ENCODE measurements at places on chromosomes 7 and 10. TPM values are rescaled to one million over a fixed set of nuclear protein-coding genes. Genes with fewer than 3 reads are reported as not detected.
A peak's percentile ranks its signal among the peaks of the same experiment; 100 is the strongest.

The RAB19 gene
- 7.2 TPM for total RNA-seq

The ADARB2 gene
- total RNA-seq, result 0.99 TPM

- no peak for DNase-seq
- H3K27ac ChIP-seq, result peak overlapping the region; percentile 90
- peaks cover 25% of the 10 kb centered on the region for H3K36me3 ChIP-seq
- H3K4me1 ChIP-seq, result peaks cover 38% of the 10 kb centered on the region
- H3K4me3 ChIP-seq, result peak overlapping the region; percentile 86
Measured at GRCh38 chr10:70404787-70405036, 767 bp downstream of the EIF4EBP2 start.

The CYP2C19 gene
- not detected for total RNA-seq

The C10orf105 gene
- 1.1 TPM for total RNA-seq

The BUB3 gene
- total RNA-seq, result 265 TPM

GRCh38 chr10:10544890-10545289 is 472.8 kb upstream of the CELF2 start:
- H3K27ac ChIP-seq, result no peak overlapping the region
- no peak overlapping the region for H3K4me3 ChIP-seq
- no peaks in the 10 kb centered on the region for H3K4me1 ChIP-seq
- H3K27me3 ChIP-seq, result no peaks in the 10 kb centered on the region
- DNase-seq, result no peak
- H3K36me3 ChIP-seq, result no peaks in the 10 kb centered on the region

DNA sequence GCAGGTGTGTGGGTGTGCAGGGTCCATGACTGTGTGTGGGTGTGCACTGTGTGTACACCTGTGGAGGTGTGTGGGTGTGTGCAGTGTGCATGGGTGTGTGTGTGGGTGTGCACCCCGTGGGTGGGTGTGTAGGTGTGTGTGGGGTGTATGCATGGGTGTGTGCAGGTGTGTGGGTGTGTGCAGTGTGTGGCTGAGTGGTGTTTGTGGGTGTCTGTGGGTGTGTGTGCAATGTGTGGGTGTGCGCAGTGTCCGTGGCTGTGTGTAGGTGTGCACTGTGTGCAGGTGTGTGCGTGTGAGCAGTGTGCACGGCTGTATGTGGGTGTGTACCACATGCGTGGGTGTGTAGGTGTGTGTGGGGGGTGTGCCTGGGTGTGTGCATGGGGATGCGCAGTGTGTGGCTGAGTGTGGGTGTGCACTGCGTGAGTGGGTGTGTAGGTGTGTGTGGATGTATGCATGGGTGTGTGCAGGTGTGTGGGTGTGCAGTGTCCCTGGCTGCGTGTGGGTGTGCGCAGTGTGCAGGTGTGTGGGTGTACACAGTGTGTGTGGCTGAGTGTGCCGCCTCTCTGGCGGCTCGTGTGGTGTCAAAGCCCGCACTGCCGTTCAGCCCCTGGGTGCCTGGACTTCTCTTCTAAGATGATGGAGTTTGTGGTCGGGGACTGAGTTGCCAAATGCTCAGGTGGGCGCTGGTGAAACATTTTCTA is 208.3 kb downstream of the DNAJB6 start:
- H3K36me3 ChIP-seq, result peaks cover 15% of the 10 kb centered on the region
- DNase-seq, result no peak
- H3K4me3 ChIP-seq, result no peak overlapping the region
- no peak overlapping the region for H3K27ac ChIP-seq

The NME8 gene
- total RNA-seq, result not detected

- peak overlapping the region; percentile 53 for H3K27ac ChIP-seq
- H3K36me3 ChIP-seq, result peaks cover 4% of the 10 kb centered on the region
- H3K27me3 ChIP-seq, result no peaks in the 10 kb centered on the region
- no peak for DNase-seq
- H3K4me3 ChIP-seq, result peak overlapping the region; percentile 74
Measured at GRCh38 chr7:142712617-142712957, 36.7 kb upstream of the PRSS1 start.

The CABCOCO1 gene
- total RNA-seq, result not detected

GRCh38 chr7:20312562-20312961 is 18.1 kb upstream of the ITGB8 start:
- no peak overlapping the region for H3K27ac ChIP-seq
- no peaks in the 10 kb centered on the region for H3K27me3 ChIP-seq
- no peaks in the 10 kb centered on the region for H3K4me1 ChIP-seq
- no peak for DNase-seq
- H3K36me3 ChIP-seq, result no peaks in the 10 kb centered on the region

GRCh38 chr10:80861882-80862281 is 324.2 kb downstream of the SH2D4B start:
- H3K27me3 ChIP-seq, result no peaks in the 10 kb centered on the region
- H3K4me3 ChIP-seq, result no peak overlapping the region
- no peak overlapping the region for H3K27ac ChIP-seq
- H3K4me1 ChIP-seq, result no peaks in the 10 kb centered on the region

GRCh38 chr7:103947026-103947655 is 42.3 kb downstream of the RELN start:
- no peaks in the 10 kb centered on the region for H3K4me1 ChIP-seq
- H3K36me3 ChIP-seq, result no peaks in the 10 kb centered on the region

DNA sequence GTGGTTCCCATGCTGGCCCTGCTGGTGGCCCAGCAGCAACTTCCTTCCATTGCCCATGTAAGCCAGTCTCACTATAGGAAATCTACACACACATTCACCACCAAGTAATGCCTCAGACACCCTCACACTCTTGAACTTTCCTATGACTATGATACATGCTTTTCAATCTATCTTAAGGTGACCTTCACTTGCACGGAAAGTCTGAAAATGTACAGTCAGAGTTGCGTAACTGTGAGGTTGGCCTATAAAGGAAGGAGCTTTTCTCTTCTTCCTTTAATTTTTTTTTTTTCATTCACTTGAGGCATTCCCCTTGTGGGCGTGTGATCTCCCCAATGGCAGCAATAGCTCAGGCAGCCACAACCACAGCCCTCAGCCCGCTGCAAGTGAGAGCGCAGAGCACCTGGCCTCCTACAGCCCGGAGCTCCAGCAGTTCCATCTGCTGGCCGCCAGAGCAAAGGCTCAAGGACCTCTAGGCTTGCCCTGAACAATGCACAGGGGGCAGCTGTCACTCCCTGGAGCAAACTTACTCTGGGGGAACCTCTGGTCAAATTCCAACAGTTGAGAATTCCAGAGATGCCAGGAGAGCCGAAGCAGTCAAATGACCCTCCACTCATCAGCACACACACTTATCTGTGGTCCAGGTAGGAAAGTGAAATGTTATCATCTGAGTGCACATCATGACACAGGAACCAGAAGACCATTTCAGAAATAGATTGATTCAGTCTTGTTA is 123.1 kb upstream of the ADO start:
- peak; percentile 79 for DNase-seq
- peaks cover 3% of the 10 kb centered on the region for H3K36me3 ChIP-seq
- H3K27me3 ChIP-seq, result no peaks in the 10 kb centered on the region
- peak overlapping the region; percentile 1 for H3K27ac ChIP-seq
- H3K4me1 ChIP-seq, result peaks cover 26% of the 10 kb centered on the region
- H3K4me3 ChIP-seq, result no peak overlapping the region

DNA sequence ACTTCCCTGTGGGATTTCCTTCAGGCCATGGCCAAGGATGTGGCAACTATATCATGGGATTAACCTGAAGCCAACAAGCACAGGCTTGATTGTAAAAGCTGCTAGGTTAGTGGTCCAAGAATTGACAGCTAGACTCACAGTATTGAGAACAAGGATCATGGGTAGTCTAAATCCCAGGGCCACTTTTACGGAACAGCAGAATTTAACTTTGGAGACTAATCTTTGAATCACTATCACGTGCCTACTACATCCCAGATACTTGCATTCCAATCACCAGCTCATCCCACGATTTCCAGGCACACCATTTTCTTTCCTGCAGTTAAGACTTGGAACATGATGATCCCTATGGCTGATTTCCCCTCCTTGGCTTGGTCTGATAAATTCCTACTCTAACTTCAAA is 65.6 kb upstream of the ADO start:
- H3K4me1 ChIP-seq, result peaks cover 7% of the 10 kb centered on the region
- H3K27me3 ChIP-seq, result peaks cover 2% of the 10 kb centered on the region
- H3K4me3 ChIP-seq, result no peak overlapping the region
- H3K36me3 ChIP-seq, result no peaks in the 10 kb centered on the region
- H3K27ac ChIP-seq, result no peak overlapping the region
- DNase-seq, result no peak

DNA sequence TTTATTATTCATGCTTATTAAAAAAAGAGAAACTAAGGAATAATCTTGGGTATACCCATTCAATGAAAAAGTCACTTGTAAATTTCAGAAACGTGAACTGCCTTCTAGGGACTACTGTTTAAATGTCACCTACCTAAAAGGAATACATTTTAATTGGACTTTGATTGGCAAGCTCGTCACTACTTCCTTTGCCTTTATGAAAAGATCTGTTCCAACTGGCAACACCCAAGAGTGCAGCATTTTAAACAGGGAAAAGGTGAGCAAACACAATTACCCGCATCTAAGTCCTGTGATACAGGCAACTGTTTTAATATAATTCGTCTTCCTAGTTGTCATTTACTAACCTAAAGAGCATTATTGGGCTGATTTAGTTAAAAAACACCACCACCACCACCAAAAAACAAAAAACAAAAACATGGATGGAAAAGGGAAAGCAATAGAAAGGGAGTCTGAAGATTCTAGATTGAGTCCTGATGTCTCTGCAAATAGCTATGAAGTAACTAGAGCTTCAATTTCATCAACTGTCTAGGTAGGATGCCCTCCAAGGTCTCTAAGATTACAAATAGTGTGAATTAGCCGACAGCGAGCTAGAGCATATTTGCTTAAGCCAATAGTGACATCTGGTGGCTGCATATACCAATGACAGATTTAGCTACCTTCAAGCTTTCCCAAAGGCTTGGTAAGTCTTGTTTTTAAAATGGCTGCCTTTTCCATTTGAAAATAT is 33.8 kb upstream of the ICA1 start:
- peak; percentile 56 for DNase-seq
- no peak overlapping the region for H3K4me3 ChIP-seq

DNA sequence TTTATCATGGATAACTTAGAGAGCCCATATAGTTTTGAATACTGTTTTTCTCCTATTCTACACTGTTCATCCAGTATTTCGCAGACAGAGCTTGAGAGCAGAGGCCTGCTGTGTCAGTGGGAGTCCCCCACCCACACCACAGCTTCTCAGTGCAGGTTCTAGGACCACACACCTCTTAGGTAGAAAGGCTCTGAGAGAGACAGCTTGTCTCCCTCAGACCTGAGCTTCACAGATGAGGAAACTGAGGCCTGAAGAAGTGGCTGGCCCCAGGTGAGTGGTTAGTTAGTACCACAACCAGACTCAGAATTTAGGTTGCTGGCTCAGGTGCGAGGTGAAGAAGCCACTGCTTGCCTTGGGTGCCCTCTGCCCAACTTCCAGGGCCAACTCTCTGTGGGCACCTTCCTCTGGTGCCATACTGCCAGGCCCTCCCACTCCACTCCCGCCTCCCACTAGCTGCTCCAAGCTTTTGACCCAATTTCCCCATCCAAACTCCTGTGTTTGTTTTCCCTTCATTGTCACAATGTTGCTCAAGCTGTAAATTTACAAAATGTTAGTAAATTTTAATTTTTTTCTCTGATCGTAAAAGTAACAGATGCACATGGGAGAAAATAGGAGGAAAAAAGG is 7.6 kb upstream of the HILPDA start:
- no peak for DNase-seq
- H3K36me3 ChIP-seq, result no peaks in the 10 kb centered on the region
- H3K4me1 ChIP-seq, result peaks cover 21% of the 10 kb centered on the region

GRCh38 chr10:54905578-54906192 is 104.7 kb upstream of the PCDH15 start:
- H3K27me3 ChIP-seq, result no peaks in the 10 kb centered on the region
- H3K27ac ChIP-seq, result no peak overlapping the region
- DNase-seq, result no peak
- no peaks in the 10 kb centered on the region for H3K36me3 ChIP-seq

- H3K27ac ChIP-seq, result no peak overlapping the region
- H3K4me3 ChIP-seq, result peak overlapping the region; percentile 71
- peaks cover 30% of the 10 kb centered on the region for H3K27me3 ChIP-seq
- H3K4me1 ChIP-seq, result peaks cover 5% of the 10 kb centered on the region
Measured at GRCh38 chr7:65269150-65269856, 104.4 kb upstream of the ZNF92 start.

DNA sequence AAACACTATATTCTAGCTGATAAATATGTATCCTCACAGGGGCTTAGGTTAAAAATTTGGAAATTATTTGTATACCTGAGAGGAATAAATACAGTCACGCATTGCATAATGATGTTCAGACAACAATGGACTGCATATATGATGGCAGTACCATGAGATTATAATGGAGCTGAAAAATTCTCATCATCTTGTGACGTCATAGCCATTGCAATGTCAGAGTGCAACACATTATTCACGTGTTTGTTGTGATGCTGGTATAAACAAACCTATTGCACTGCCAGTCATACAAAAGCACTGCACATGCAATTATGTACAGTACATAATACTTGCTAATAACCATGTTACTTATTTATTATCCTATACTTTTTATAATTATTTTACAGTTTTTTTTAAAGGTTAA is 31.4 kb downstream of the STEAP1B start:
- DNase-seq, result no peak
- H3K27me3 ChIP-seq, result peaks cover 4% of the 10 kb centered on the region
- no peaks in the 10 kb centered on the region for H3K36me3 ChIP-seq
- H3K27ac ChIP-seq, result no peak overlapping the region
- no peaks in the 10 kb centered on the region for H3K4me1 ChIP-seq
- no peak overlapping the region for H3K4me3 ChIP-seq

The ARHGAP19 gene
- total RNA-seq, result 51.2 TPM

- peaks cover 15% of the 10 kb centered on the region for H3K4me1 ChIP-seq
- no peak for DNase-seq
- peaks cover 19% of the 10 kb centered on the region for H3K36me3 ChIP-seq
Measured at GRCh38 chr10:119668461-119668860, 17.3 kb downstream of the BAG3 start.

DNA sequence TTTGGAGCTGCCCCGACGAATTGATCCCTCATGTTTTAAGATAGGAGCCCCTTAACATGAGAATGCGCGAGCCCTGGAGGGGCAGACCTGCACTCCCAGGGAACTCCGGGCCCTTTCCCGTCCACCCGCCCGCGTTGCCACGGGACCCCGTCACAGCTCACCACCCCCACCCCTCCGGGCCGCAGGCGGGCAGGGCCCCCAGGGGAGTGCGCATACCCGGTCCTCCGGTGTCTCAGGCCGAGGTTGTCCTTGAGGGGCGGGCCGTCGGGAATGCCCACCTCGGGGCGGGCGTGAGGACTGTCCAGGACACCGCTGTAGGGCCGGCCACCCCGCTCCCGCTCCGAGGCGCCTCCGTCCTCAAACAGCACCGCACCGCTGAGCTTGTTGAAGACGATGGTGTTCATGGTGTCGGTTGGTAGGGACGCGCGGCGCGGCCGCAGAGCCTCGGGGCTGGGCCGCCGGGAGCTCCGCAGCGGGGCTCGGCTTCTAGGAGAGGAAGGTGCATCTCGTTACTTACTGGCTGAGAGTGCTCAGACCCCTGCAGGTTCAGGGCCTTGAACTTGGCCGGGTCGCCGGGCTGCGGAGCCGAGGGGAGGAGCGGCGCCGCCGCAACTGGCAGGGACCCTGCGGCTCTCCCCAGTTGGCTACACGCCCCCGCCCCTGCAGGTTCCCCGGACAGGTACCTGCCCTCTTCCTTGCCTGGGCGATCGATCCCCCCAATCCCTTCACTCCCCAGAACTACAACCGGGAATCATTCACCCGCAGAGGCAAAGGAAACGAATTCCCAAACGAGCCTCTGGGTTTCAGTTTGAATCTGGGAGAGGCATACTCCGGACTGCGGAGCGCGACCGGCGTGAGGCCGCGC is 2.4 kb downstream of the MKX start:
- peak; percentile 44 for DNase-seq
- peak overlapping the region; percentile 46 for H3K27ac ChIP-seq
- H3K4me1 ChIP-seq, result peaks cover 43% of the 10 kb centered on the region

GRCh38 chr10:77554996-77555397 is 82.6 kb downstream of the KCNMA1 start:
- peak overlapping the region; percentile 41 for H3K27ac ChIP-seq
- no peak overlapping the region for H3K4me3 ChIP-seq
- DNase-seq, result peak; percentile 38
- H3K27me3 ChIP-seq, result peaks cover 11% of the 10 kb centered on the region

The COMMD3 gene
- 59.7 TPM for total RNA-seq

The TAS2R41 gene
- not detected for total RNA-seq
